Activated naive CD4-positive, alpha-beta T cell treated with anti-CD3 and anti-CD28 coated beads, Interleukin-2, amount 50 U/mL, for 16 hours (primary cell): ENCODE measurements at places on chromosomes 12 and 14.
A peak's percentile ranks its signal among the peaks of the same experiment; 100 is the strongest.

- no peak for DNase-seq
Observed at GRCh38 chr12:27236498-27236897, 7.6 kb upstream of the STK38L start.

DNA sequence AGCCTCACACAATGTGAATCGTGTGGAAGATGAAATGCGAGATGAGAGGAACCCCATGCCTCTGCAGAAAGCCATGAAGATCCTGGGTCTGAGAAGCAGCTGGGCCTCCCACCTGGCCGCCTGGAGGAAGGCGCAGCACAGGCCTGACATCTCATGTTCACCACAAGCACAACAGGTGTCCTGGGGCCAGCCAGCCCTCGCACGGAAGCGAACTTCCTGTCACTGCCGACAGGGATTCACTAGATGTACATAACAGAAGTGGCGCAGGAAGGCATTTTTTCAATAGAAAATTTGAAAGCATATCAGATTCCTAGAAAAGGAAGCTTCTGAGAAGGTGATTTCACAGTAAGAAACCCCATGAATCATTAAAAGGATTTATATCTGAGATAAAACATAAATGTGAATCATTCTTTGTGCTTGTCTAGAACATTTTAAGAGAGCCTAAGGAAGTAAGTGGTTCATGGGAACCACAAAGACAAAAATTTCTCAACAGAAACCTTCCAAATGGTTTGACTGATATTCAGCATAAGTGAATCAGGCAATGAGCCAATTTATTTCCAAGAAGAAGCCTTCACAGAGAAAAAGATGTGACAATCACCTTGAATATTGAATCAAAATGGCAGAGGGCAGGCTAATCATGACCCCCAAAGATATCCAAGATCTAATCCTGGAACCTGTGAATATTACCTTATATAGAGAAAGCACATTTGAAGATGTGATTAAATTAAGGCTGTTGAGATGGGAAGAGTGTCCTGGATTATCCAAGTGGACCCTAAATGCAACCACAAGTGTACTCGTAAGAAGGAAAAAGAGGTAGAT, 311.9 kb downstream of the DUSP6 start:
- peak; percentile 81 for DNase-seq

DNA sequence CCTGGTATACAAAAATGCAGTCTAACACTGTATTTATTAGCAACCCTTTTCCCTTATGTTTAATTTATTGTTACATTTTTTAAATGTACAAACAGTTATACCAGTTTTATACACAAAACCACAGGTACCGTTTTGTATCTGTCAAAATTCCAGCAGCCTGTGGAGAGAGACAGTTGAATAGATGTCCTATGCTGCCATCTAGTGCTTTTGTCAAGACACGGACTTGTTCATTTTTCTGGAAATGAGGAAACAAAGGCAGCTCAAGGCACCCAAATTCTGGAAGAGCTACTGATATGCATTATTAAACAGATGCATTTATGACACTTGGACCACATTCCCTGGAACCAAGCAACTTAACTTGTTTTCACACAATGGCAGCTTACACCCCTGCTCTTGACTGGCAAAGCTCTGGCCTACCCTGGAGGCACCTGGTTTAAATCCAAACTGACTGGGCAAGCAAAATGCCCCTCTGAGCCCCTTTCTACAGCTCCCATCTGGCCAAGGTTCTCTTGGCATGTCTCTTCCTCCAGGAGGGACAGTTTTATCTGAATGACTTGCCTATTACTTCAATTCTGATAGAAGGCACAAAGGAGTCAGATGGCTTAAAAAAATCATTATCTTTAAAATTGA, 286.9 kb upstream of the PRKD1 start:
- no peak for DNase-seq

DNA sequence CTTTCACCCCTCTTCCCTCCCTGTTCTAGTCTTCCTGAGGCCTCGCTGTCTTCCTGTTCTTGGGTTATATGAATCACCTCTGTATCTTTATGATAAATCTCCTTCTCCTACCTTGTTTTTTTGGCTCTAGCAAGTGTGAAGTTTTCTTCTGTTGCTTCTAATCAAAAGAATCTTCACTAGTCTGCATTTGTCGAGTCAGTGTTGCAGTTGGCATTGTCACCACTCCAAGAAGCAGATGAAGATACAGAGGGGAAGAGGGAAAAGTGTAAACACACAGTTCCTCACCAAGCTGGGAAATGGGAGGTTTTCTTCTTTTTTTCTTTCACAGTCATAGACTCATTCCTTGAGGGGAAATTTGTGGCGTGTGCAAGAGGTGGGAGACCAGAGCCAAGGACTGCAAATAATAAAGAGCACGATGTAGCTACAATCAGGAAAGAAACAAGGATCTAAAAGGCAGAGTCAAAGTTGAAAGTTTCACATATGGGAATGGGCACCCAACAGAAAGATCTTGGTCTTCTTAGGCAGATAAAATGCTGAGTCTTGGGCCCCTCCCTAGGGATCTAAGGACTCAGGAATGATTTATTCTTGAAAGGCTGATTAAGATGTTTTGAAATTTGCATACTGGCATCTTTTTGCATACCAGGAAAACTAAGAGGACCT, 22.2 kb upstream of the PRICKLE1 start:
- DNase-seq: no peak

DNA sequence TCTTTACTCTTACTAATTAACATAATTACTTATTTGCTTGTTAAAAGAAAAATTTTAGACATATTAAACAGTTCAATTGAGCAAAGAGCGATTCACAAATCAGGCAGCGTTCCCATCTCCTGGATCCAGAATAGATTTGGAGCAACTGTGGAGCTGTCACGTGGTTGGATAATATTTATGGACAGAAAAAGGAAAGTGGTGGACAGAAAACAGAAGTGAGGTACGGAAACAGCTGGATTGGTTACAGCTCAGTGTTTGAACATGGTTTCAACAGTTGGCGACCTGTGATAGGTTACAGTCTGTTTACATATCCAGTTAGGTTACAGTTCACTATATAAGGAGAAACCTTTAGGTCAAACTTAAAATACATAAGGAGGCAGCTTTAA, 19.7 kb upstream of the FAM234B start:
- no peak for DNase-seq

GRCh38 chr12:130663514-130663913, 52.6 kb downstream of the RIMBP2 start:
- DNase-seq: no peak

DNA sequence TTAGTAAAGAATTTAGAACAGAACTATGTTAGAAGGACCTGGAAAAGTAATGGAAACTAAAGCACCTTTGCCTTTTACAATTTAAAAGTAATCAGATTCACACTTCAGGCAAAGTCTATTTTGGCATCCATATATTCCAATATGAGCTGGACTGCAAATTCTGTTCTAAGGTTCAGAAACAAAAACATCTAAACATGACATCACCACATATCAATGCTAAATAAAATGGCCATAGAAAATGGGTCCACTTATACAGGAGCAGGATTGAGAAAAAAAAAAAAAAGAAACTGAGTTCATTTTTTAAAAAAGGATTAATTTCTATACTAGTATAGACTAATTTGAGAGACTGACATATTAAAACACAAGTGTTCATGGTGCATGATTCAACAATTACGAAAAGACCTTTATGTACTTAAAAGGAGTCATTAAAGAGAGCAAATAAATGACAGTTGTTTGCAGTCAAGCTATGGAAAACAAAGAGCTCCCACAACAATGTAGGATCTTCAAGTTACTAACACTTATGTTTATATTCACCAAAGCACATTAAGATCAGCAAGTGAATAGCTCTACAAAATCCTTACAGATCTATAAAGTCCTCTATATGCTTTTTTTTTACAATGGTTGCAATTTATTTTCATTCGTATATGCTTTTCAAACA, 45.7 kb downstream of the DICER1 start:
- no peak for DNase-seq

- DNase-seq: peak; percentile 19
Observed at GRCh38 chr14:56004786-56005185, 113.4 kb upstream of the PELI2 start.

DNA sequence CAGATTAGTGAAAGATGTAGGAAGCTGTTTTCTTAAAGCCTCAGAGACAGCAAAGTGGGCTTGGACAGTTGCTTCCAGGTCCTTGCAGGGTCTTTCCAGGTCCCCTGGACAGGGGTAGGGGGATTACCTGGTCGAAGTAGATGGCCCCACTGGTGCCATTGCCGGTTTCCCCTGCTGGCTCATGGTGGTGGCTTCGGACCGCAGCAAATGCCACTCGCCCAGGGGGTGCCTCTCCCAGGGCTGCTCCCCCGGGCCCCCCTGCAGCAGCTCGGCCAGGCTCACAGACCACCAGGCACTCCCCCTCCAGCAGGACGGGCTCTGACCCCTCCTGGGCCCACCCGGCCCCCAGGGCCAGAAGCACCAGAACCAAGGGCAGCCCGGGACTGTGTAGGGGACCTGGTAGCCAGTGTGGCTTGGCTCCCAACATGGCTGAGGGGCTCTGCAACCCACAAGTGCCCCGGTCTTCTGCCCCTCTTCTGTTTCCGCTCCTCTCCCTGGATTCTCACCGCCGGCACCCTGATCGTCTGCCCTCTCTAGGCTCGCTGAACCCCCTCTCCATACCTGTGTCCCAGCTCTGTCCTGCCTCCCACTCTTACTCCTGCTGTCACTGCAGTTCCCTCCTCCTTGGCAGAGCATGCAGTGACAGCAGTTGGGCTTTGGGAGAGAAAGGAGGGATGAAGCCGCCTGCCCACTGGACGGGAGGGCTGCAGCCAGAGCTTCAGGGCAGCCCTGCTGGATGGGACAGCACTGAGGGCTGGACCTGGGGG, 657 bp downstream of the CBLN3 start:
- no peak for DNase-seq

GRCh38 chr14:52649511-52649910, 45.8 kb downstream of the ERO1A start:
- no peak for DNase-seq

DNA sequence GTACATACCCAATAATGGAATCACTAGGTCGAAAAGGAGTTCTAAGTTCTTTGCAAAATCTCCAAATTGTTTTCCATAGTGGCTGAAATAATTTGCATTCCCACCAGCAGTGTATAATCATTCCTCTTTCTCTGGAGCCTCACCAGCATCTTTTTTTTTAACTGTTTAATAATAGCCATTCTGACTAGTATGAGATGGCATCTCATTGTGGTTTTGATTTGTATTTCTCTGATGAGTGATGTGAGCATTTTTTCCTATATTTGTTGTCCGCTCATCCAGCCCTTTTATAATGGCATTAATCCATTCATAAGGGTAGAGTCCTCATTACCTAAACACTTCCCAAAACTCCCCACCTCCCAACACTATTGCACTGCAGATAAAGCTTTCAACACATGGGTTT, 278.3 kb downstream of the SEC23A start:
- no peak for DNase-seq

- no peak for DNase-seq
Observed at GRCh38 chr14:68578597-68578996, 214.3 kb downstream of the ZFP36L1 start.
